ENCODE measurements at places on chromosomes 7 and 10. TPM values are rescaled to one million over a fixed set of nuclear protein-coding genes. Genes with fewer than 3 reads are reported as not detected.

GRCh38 chr10:108735380-108735779 lies 1187.9 kb downstream of the XPNPEP1 start:
- DNase-seq: no peak

GRCh38 chr7:44393238-44394111 lies 68.1 kb upstream of the CAMK2B start:
- DNase-seq: no peak

- no peak for DNase-seq
Measured at GRCh38 chr7:127798023-127798422, 146.0 kb downstream of the SND1 start.

DNA sequence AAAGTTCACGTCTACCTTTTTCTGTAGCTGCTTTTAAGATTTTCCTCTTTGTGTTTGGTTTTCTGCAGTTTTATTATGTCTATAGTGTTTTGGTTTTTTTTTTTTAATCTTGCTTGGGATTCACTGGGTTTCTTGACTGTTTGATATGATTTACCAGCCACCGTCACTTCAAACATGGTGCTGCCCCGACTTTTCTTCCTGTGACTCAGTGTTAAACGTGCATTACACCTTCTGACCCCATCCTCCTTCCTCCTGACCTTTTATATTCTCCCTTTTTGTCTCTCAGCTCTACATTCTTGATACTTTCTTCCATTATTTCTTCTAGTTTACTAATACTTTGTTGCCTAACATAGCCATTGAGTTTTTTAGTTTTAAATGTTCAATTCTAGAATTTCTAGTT lies 61.5 kb downstream of the GNA12 start:
- DNase-seq: no peak

GRCh38 chr10:31296754-31297153 lies 22.3 kb upstream of the ZEB1 start:
- DNase-seq: no peak

GRCh38 chr10:122467701-122468100 lies 6.3 kb downstream of the HTRA1 start:
- DNase-seq: no peak

- no peak for DNase-seq
Measured at GRCh38 chr7:66514050-66514449, 114.6 kb upstream of the KCTD7 start.

TET1 gene
- 0.69 TPM for total RNA-seq

PDE6C gene
- not detected for total RNA-seq
